Occipital lobe (tissue), 3 donors: ENCODE measurements at places on chromosomes 2 and 18.

- no peak for DNase-seq
These were observed 3.3 kb upstream of the SATB2 start for GRCh38 chr2:199460846-199461710.

DNA sequence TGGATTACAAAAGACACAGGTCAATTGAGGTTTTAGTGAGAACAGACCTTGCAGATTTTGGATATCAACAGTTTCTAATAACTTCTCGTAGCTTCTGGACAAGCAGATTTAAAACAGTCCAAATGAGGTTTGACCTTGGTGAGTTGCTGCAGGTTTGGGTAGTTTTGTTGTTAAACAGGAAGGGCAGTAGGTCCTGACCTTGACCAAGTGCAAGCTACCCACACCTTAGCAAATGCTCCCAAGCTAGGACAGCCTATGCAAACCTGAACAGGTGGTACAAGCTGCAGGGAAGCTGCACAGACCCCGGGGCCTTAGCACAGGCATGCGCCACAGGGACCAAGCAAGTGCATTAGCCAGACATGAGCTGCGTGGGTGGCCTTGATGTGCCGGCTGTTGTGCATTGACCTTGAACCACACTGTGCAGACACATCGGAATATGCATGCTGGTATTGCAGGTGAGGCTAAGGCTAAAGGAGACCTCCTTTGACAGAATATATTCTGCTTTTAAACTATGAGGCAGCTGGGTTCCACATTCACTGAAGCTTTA is 40.2 kb upstream of the AGAP1 start:
- no peak for DNase-seq

- no peak for DNase-seq
These were observed 1700.5 kb upstream of the TMEFF2 start for GRCh38 chr2:193895226-193895625.

DNA sequence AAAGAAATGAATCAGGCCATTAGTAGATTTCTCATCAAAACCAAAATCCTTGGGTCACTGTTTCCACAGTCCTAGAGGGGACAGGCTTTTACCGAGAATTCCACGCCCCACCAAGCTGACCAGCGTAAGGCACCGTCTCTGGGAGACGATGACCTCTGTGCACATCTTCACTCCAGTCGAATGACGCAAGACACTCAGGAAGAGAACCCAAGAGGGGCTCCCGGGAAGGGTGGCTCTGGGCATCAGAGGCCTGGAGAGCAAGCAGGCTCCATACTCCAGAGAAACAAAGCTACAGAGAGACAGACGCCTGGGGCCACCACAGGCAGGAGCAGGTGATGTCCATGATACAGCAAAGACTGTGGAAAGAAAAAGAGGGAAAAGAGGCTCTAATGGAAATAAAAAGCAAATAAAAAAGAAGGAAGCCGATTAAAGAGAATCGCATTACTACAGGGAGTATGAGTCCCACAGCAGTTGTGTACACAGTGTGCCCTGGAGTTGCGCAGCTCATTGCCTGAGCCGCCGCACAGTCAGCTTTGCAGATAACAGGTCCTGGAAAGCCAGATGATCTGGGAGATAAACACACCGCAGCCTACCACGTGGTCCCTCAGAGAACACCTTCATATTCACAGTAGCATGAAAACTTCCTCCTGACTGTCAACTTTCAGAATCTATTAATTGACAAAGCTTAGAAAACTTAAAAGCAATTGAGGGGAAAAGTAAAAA is 572.7 kb upstream of the SALL3 start:
- DNase-seq, result no peak

- DNase-seq, result no peak
These were observed 9.5 kb upstream of the KLHL29 start for GRCh38 chr2:23375448-23375847.

- no peak for DNase-seq
These were observed 50.3 kb upstream of the B3GNT2 start for GRCh38 chr2:62145478-62146100.

DNA sequence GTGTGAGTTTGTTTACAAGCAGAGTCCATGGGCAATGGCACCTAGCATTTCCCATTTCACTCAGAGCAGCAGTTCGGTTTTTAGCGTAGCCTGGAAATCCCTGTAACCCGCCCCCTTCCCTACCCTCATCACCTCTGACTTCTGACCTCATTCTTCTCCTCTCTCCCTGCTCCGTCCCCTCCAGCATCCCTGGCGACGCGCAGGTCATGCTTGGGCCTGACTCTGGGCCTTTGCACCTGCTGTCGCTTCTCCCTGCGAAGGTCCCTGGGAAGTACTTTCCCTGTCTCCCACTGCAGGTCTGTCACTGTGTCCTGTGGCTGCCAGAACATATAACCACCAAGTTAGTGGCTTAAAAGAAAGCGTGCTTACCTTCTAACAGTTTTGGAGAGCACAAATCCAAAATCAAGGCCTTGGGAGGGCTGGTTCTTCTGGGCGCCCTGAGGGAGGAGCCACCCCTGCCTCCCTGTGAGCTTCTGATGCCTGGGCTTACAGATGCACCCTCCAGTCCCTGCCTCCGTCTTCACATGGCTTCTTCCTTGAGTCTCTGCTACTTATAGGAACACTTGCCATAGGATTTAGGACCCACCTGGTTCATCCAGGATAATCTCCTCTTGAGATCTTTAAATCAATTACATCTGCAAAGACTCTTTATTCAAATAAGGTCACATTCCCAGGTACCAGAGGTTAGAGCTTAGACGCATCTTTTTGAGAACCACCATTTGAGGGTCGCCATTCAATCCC is 8.1 kb upstream of the RAB17 start:
- no peak for DNase-seq

DNA sequence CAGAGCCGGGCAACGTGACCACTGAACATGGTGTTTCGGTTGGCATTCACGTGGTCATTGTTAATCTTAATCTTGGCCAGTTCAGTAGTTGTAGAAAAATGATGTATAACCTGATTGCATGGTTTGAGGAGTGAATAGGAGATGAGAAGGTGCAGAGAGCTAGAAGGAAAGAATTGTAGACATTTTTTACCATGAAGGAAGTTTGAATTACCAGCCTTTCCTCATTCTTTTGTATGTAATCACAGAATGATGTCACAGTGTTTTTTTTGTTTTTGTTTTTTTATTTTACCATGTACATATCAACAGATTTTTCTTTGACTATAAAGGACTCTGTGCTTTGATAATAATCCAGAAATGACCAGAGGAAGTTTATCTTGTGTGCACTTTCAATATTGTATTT is 126.3 kb downstream of the LTBP1 start:
- no peak for DNase-seq

GRCh38 chr18:11156978-11157377 is 7.6 kb upstream of the PIEZO2 start:
- no peak for DNase-seq
